ENCODE measurements at places on chromosomes 6 and 20. TPM values are rescaled to one million over a fixed set of nuclear protein-coding genes. Genes with fewer than 3 reads are reported as not detected.

DNA sequence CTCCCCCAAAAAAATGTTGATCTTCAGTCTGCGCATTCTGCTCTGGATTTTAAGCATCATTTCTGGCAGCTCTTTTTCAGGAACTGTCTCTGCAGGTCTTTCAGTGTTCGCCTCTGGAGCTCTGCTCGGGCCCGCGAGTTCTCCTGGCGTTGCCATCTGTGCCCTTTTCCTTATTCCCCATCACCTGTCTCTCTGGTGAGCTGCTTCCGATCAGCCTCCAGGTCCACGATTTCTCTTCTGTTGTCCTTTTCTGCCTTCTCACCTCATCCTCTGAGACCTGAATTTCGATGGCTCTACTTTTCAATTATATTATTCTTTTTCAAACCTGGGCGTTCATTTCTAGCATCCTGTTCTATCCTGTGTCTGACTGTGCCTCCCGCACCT lies 590 bp upstream of the MAP1LC3A start:
- no peak for DNase-seq

- DNase-seq: no peak
Observed at GRCh38 chr20:32366380-32366779, 8.2 kb downstream of the ASXL1 start.

GRCh38 chr20:54688476-54688875 lies 213.1 kb downstream of the DOK5 start:
- no peak for DNase-seq

The GZF1 gene
- 18.1 TPM for total RNA-seq

The TEAD3 gene
- total RNA-seq: 12.0 TPM

DNA sequence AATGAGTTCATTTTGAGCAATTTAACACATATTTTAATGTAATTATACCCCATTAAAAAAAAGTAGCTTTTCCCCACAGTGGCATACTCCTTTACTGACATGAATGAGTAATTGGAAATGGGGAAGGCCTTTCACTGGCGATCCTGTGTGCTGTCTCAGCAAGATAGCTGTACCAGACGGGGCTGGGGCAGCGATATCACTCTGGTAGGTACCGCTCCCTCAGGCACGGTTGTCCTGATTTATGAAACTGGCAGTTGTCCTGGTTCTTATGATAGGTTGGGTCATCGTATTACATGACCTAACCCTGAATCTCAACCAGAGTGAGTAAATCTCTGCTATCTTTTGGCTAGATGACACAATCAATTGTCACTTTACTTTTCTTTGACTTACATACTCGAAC lies 355.0 kb upstream of the MAP3K7 start:
- no peak for DNase-seq

- no peak for DNase-seq
Observed at GRCh38 chr6:168194732-168195567, 115.9 kb upstream of the FRMD1 start.
